ENCODE measurements at places on chromosomes 5 and 9. TPM values are rescaled to one million over a fixed set of nuclear protein-coding genes. Genes with fewer than 3 reads are reported as not detected.

PTPN3 gene
- 13.2 TPM for total RNA-seq

F2RL2 gene
- 0.58 TPM for total RNA-seq

DNA sequence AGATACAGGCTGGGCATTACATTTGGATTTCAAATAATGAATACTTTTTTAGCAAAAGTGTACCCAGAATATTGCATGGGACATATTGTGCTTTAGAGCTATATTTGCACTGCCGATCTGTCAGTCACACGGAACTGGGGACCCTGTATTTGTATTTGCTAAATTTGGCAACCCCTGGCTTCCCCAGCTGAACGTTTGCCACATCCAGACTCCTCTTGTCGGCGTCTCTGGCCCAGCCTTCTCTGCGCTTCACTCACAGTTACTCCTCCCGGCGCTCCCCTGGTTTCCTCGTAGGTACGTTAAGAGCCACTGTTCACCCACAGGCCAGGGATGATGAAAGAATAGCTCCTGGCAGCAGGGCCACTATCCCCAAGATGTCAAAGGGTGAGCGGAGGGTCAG lies 58.7 kb downstream of the NSUN2 start:
- DNase-seq = no peak

MVB12B gene
- 26.4 TPM for total RNA-seq

- DNase-seq = no peak
Observed at GRCh38 chr5:125798307-125798706, 624.9 kb upstream of the GRAMD2B start.

DNA sequence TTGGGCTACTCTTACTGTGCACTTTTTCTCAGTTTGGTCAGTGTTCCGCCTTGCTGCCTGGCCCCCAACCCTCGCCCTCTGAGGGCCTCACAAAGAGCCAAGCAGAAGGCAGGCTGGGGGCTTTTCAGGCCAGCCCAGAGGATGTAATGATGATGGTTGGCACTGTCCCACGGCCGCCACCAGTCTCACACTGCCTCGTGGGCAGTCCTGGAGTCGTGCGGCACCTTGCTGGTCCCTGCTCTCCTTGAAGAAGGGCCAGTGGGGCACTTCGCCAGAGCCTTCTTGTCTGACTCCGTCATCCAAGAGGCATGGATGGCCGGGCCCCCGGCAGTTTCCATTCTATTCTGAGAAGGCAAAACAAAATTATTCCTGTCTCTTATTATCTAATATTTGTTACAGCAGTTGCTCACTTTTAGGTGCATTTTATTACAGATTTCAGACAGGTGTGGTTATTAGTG lies 21.0 kb downstream of the TENT4A start:
- no peak for DNase-seq

DNA sequence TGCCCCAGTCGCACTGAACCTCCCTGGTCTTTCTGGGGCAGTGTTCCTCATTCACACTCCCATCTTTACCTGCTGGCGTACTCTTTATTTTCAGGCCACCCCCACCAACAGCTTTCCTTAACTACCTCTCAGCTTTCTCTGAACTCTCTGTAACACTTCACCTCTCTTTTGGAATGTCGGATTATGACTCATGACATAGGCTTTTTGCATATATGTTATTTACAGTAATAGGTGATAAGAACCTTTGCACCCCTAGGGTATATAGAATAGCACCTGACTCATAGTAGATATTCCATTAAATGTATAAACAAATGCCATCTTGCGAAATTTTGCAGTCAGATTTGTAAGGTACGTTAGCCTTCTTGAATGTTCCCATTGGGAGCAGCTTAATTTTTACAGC lies 52.9 kb upstream of the MIER3 start:
- no peak for DNase-seq

All from mucosa of descending colon (tissue), 3 donors.